NCI-H1436 (cell line): ENCODE measurements at places on chromosomes 16 and 17.

GRCh38 chr17:70355185-70355584 lies 185.9 kb downstream of the KCNJ2 start:
- DNase-seq, result no peak

GRCh38 chr16:782766-783403 lies 5.3 kb downstream of the RPUSD1 start:
- peak; percentile 92 for DNase-seq

GRCh38 chr17:77358801-77359200 lies 218.0 kb downstream of the SEC14L1 start:
- no peak for DNase-seq

- no peak for DNase-seq
Observed at GRCh38 chr16:68265078-68265920, 973 bp downstream of the SLC7A6 start.

- no peak for DNase-seq
Observed at GRCh38 chr16:27789595-27790241, 239.8 kb downstream of the KATNIP start.

DNA sequence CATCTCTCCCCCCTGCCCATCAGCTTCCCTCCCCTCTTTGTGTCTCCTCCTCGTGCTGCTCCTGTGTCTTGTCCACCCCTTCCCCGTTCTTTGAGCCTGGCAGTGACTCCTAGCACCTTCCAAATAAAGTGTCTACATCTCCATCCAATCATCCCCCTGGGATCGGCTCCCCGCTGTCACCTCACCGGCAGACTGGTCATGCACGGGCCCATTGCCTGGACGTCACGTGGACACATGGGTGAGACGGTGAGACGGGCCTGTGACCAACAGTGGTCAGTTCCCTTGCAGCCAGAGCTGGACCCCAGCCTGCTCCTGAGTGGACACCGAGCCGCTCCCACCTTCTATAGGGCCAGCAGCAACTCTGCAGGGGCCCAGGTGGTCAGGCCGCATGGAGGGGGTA lies 46.4 kb downstream of the COTL1 start:
- no peak for DNase-seq

DNA sequence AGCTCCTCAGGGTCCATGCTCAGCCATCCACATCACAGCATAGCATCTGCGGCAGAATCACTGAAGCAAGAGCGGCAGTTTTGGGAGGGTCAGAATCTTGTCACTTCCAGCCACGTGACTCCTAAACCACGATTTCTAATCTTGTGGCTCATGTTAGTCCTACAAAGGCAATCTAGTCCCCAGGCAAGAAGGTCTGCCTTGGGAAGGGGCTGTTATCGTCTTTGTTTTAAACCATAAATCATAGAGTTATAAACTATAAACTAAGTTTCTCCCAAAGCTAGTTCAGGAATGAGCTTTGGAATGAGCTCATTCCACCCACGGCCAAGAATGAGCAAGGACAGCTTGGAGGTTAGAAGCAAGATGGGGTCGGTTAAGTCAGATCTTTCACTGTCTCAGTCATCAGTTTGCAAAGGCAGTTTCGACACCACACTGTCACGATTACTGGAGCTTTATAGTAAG lies 20.8 kb upstream of the DNAH17 start:
- no peak for DNase-seq

DNA sequence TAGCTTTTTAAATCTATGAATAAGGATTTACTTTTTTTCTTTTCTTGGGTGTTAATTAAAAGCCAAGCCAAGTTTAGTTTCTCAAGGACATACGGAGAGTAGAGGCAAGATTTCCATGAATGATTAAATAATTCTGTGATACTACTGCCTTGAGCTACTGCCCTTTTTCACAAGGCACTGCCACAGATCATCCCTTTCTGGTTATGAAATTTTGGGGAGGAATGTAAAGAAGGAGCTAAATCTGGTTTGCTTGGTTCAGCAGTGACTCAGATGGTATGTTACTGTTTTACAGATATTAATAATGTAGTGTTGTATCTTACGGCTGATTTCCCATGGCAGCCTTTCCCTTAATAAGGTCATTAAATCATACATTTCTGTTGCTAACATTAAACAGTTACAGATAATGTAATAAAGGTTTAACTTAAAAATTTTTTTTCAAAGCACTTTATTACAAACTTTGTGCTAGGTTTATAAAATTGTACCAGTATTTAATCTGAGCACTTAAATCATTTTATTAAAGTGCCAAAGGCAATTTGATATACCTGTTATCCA lies 2.6 kb downstream of the WSB1 start:
- no peak for DNase-seq

DNA sequence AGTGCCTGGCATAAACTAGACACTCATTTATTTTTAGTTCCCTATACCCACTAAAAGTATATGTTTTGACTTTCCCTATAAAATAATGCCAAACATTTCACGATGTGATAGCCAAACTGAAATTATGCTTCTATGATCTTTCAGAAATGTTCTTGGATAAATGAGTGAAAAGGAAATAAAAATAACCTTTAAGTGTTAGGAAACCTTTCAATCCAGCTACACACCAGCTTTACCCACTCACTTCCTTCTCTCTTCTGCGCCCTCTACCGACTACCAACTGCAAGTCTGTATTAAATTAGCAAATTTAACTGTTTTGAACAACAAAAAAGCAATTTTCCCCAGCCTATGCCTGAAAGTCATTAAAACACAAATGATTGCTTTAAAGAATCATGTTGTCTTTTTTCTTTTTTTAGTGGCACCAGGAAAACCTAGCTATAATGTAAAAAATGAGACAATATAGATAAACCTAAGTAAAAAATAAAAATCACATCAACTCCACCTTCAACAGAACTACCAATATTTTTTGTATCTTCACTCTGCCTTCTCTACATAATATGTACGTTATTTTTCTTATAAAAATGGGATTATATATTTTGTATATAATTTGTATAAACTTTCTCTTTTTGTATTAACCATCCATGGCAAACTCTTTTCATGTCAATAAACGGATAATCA lies 13.2 kb upstream of the TMEM100 start:
- DNase-seq, result no peak

- no peak for DNase-seq
Observed at GRCh38 chr16:31201582-31202413, 762 bp downstream of the PYCARD start.

- DNase-seq, result peak; percentile 69
Observed at GRCh38 chr17:17693253-17694168, 12.3 kb downstream of the RAI1 start.

GRCh38 chr17:50163843-50164696 lies 1.7 kb upstream of the SGCA start:
- DNase-seq, result no peak
